Kidney epithelial cell (primary cell): ENCODE measurements at places on chromosomes 4 and X. TPM values are rescaled to one million over a fixed set of nuclear protein-coding genes. Genes with fewer than 3 reads are reported as not detected.

- DNase-seq = no peak
Observed at GRCh38 chr4:106738121-106738520, 298.0 kb downstream of the DKK2 start.

- DNase-seq = no peak
Observed at GRCh38 chr4:89077761-89078160, 20.8 kb upstream of the FAM13A start.

GRCh38 chr4:62528874-62529273 lies 1328.7 kb downstream of the ADGRL3 start:
- DNase-seq = no peak

DNA sequence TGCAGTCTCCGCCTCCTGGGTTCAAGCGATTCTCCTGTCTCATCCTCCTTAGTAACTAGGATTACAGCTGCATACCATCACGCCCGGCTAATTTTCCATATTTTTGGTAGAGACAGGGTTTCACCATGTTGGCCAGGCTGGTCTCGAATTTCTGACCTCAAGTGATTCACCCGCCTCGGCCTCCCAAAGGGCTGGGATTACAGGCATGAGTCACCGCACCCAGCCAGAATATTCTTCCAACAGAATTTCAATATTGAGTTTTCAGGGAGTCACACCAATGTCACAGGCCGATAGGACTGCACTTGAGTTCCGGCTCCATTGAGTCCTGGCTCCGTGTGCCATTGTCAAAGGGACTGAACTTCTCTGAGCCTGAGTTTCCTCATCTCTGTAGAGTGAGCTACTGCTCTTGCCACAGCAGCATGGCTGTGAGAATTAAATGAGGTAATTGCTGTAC lies 82.9 kb downstream of the CLCN4 start:
- no peak for DNase-seq

DNA sequence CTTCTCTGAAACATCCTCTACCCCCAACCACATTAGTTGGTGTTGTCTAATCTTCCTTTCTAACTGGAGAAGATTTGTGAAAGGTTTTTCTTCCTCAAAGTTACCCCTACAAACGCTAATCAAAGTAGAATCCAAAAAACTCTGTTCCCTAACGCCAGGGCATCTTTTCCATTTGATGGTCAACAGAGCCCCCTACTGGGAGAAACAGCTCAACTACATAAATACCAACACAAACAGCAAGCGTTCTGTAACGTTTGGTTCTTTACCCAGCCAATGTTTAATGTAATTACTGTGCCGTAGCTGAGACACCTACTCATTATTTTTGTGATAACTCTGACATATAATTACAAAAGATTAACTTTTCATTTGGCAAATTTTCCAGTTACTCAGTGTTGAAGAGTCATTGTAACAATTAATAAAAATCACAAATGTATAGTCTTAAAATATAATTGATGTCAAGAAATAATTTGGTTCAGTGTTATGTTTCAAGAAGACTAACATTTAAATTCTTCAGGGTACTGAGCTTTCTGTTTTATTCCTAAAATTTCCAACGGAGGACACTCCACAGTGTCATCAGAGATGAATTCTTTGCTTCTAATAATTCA lies 94.9 kb upstream of the TBC1D9 start:
- DNase-seq = peak; percentile 9

DNA sequence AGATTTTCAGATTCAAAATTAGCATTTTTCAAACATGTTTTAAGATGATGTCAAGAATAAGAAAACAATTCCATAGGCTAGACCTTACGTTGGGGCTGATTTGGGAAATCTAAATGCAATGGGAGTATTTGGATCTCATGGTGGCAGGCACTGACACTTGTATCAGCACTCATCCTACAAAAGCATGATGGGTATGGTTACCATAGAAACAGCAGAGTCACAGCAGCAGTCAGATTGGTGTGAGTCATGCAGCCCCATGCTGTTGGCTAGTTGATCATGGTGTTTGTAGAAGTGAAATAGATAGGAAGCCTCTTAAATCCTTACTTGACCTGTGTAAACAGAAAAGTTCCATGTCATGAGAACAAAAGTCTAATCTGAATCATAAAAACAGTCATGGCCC lies 1637.3 kb upstream of the PABPC4L start:
- DNase-seq = peak; percentile 63

The AASDH gene
- 8.8 and 10.4 TPM in 2 replicates for total RNA-seq

DNA sequence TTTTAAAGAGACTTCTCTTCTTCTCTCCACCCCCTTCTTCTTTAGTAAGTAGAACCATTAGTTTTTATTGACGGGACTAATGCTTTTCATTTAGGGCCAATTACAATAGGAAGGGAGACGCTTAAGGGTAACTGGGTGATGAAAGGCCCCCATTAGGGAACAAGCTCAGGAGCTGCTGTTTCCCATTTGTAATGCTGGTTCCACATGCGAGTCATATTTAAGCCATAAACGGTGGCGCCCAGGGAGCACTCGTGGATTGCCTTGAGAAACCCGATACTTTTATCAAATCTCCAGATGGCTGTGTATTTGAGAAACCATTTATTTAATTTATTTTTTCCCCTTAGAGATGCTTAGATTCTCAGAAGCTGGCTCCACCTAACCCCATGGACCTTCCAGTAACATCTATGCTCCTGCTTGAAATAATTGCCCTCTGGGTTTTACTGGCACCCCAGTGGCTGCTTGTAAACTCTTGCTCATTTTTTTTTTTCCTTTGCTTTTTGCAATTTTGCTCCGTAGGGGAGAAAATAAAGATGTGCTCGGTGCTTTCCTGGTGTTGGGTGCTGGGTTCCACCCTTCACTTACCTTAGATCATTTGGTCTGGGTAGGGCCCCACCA lies 124.2 kb upstream of the MSX1 start:
- no peak for DNase-seq

- DNase-seq = no peak
Observed at GRCh38 chrX:48509619-48510018, 827 bp downstream of the PORCN start.

- no peak for DNase-seq
Observed at GRCh38 chrX:151552743-151553142, 10.7 kb upstream of the PASD1 start.

GRCh38 chrX:45758738-45759397 lies 558.2 kb upstream of the DIPK2B start:
- DNase-seq = no peak

- DNase-seq = no peak
Observed at GRCh38 chr4:168849997-168850396, 160.1 kb downstream of the CBR4 start.

DNA sequence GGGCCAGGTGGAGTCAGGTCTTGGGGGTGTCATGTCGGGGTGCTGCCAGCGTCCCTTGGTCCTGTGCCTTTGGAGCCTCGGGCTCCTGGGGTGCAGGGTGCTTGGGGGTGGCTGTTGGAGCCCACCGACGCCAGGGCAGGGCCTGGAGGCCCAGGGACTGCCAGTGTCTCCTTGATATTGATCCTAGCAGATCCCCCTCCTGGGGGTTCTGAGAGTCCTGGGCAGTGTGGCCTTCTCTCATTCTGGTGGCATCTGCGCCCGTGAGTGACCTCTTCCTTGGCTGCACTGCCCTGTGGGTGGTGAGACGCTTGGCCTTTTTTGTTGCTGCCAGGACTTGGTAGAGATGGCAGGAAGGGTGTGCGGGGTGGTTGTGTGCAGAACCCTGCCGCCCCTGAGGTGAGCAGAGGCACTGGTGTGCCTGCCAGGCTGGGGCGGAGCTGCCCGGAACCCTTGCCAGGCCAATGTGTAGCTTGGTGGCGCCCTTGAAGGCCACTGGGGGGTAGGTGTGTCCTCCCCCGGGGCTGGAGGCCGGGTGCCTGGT lies 7.0 kb downstream of the NAT8L start:
- no peak for DNase-seq

The UGT2A3 gene
- total RNA-seq = not detected in 2 replicates

The LUZP4 gene
- total RNA-seq = not detected in 2 replicates

DNA sequence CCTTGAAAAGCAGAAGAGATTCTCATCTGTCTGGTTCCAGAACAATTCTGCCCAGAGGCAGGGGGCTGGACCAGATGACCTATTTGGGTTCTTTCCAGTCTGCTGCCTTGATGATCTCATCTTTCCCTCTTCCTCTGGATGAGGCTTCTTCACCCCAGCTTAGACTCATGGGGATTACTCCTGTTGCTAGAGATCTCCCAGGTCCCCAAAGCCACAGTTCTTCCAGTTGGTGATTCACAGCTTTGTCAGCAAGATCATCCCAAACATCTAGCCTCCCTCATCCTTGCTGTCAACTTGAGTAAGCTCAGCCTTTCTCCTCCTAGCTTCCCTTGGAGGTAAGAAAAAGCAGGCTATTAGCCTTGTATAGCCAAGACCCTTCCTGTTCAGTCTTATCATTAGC lies 64.2 kb upstream of the PJA1 start:
- DNase-seq = peak; percentile 9

The BCOR gene
- 28.5 and 29.5 TPM in 2 replicates for total RNA-seq

DNA sequence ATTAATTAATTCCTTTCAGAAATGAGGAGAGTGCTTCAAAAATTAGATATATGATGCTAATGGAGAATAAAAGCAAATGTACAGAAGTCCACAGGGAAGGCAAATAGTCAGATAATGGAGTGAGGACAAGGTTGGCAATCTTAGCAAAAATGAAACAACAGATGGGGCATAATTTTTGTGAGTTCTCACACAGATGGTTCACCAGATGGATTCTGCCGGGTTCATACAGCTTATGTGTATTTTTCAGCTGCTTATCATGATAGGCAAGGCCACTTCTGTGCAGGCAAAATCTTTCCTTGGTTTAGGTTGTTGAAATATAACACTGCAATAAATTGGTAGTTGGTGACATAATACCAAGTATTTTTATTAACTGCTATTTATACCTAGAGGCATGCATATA lies 1539.0 kb upstream of the IGFBP7 start:
- DNase-seq = no peak

GRCh38 chrX:54386314-54386713 lies 28.5 kb upstream of the WNK3 start:
- DNase-seq = no peak

DNA sequence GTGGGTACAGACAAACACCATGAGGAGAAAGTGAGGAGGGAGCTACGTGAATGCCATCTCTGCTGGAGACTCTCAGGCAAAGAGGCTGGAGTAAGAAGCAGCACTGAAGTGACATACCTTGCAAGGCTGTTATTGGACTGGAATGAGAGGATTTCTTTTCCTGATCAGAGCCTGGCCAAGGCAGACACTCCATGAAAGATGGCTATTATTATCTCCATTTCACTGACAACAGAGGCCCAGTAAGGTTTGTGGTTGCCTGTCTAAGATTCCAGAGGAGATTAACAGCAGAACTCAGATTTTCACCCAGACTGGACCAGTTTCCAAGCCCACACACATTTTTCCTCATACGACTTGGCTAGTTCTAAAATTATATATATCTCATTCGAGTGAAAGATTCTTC lies 162.0 kb upstream of the EOLA2 start:
- no peak for DNase-seq

DNA sequence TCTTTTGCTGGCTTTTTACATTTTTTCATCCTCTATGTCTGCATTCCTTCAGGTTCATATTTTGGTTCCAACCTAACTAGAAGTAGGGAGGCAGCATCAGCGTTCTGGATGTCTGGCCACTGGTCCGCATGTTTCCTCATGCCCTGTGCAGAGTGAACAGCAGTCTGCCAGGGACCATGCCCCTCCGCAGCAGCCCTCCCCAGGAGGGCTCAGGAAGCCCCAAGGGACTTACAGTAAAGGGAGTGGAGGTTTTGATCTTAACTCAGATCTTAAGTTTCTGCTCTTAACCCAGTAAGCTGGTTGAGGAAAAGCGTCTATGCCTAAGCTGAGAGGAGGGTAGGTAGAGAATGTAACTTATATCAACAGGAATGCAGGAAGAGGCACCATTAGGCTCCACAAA lies 45.0 kb upstream of the LEF1 start:
- no peak for DNase-seq

- DNase-seq = no peak
Observed at GRCh38 chr4:3412257-3413020, 29.3 kb upstream of the HGFAC start.

GRCh38 chr4:165518686-165519085 lies 139.9 kb downstream of the CPE start:
- no peak for DNase-seq

DNA sequence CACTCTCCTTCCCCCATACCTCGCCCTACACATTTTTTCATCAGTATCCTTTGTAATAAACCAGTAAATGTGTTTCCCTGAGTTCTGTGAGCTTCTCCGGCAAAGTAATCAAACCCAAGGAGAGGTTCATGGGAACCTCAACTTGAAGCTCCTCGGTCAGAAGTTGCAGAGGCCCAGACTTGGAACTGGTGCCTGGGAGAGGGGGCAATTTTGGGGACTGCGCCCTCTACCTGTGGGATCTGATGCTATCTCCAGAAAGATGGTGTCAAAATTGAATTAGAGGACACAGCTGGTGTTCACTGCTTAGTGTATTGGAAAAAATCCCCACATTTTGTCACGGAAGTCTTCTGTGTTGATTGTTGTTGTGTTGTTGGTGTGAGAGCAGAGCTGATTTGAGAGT lies 70.6 kb downstream of the ATP11C start:
- DNase-seq = no peak

DNA sequence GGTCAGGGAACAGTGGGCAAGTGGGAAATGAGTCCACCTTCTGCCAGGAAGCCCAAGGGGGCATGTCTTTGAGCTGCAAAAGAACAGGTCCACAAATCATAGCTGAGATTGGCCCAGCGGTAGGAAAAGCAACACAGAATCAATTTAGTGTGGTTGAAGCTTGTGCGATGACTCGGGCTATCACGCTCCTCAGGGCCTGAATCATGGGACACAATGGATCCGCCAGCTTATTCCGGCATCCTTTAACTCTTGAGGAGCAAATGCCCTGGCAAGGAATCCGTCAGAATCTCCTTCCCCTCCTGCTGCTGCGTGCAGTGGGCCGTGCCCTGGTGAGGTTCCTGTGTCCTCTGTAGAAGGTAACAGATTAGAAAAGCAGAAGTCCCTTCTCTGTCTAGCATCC lies 98.0 kb downstream of the RELL1 start:
- no peak for DNase-seq
